Ascending aorta (tissue), 2 donors: ENCODE measurements at places on chromosomes 11 and 22. TPM values are rescaled to one million over a fixed set of nuclear protein-coding genes. Genes with fewer than 3 reads are reported as not detected.

The IL10RA gene
- 38.6 TPM for total RNA-seq

The OR51E1 gene
- total RNA-seq = 1.7 TPM

The BRSK2 gene
- 9.3 TPM for total RNA-seq

The RFPL2 gene
- not detected for total RNA-seq

The RASSF10 gene
- not detected for total RNA-seq

DNA sequence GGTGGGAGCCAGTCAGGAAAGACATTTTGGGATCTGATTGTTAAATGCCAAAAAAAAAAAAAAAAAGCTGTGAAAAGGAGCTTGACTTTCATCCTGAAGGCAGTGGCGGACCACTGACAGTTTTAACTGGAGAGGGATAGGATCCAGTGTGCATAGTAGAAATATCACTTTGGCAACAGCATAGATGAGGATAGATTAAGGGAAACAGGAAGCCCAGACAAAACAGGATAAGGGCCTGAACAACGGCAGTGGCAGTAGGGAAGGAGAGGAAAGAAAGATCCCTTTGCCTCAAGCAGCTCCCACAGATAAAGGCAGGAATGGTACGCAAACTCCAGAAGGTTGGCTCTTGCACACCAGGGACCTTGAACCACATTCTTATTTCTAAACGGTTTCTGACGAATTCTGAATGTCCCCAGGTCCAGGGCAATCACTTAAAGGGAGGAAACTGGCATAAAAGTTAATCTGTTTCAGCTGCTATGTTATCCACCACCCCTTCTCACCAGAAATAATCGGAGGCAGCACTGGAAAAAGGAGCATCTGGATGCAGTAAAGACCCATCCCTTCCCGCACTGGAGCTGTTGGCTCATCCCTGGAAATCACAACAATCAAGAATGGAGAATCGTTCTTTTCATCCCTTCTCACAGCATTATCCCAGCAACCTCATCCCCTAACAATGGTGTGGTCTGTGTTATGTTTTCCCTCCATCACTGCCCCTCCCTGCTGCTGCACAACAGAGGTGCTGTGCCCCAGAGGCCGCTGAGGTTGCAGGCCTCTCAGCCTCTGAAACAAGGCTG is 99.1 kb downstream of the GAB2 start:
- no peaks in the 10 kb centered on the region for H3K27me3 ChIP-seq
- H3K27ac ChIP-seq = peak overlapping the region; percentile 62
- H3K36me3 ChIP-seq = no peaks in the 10 kb centered on the region
- H3K4me1 ChIP-seq = peaks cover 31% of the 10 kb centered on the region

DNA sequence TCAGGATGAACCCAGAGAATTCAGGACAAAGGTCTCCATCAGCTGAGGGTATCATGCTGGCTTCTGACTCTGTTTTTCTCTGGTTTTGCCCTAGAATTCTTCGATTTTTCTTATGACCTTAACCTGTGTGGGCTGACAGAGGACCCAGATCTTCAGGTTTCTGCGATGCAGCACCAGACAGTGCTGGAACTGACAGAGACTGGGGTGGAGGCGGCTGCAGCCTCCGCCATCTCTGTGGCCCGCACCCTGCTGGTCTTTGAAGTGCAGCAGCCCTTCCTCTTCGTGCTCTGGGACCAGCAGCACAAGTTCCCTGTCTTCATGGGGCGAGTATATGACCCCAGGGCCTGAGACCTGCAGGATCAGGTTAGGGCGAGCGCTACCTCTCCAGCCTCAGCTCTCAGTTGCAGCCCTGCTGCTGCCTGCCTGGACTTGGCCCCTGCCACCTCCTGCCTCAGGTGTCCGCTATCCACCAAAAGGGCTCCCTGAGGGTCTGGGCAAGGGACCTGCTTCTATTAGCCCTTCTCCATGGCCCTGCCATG is 16.8 kb downstream of the SERPING1 start:
- H3K36me3 ChIP-seq = peaks cover 56% of the 10 kb centered on the region
- H3K4me1 ChIP-seq = no peaks in the 10 kb centered on the region
- no peaks in the 10 kb centered on the region for H3K27me3 ChIP-seq
- H3K27ac ChIP-seq = no peak overlapping the region
- H3K4me3 ChIP-seq = no peak overlapping the region
- no peak for DNase-seq

DNA sequence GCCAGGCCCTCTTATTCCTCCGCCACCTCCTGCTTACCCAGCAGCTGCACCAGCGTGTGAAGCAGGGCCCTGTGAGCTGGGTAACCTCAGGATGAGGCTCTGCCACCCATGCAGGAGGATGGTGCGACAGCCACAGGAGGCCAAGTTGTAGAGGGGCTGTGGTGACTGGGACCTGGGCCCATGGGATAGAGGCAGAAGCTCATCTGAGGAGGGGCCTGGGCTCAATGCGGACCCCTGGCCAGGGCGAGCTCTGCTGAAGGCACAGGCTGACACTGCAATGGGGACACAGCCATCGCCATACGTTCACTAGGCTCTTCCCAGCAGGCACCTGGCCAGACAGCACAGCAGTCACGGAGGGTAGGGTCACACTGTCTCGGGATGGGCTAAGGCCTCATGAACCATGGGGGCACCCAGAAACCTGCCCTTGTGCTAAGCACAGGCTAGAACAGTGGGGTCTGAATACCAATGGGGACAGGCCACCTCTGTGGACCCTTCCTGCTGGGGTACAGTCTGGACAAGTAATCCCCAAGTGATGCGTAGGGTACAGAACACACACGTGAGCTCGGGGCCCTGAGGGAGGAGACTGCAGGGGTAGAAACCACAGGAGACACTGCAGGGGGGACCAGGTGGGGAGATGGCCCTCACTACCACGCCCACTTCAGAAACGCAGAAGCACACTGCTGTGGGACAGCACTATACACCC is 35.3 kb downstream of the GNB1L start:
- no peaks in the 10 kb centered on the region for H3K27me3 ChIP-seq
- peak; percentile 25 for DNase-seq
- no peaks in the 10 kb centered on the region for H3K4me1 ChIP-seq
- no peak overlapping the region for H3K4me3 ChIP-seq
- H3K36me3 ChIP-seq = no peaks in the 10 kb centered on the region
- no peak overlapping the region for H3K27ac ChIP-seq

DNA sequence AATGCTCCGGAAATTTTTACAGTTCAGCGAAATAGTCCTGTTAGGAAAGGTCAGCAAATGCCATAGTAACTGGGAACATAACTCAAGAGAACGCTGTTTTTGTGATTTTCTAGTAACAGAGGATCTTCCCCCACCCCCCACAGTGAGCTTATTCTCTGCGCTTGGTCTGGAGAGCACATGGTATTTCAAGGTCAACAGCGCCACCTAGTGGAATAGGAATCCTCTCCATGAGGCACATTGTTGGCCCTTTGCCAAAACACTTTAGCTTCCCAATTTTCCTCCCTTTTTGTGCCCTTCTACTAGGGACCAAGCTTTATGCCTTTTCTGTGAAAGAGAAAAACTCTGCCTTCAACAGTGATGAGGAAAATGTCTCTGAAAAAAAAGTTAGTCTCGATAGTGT is 13.2 kb upstream of the OR4C12 start:
- no peaks in the 10 kb centered on the region for H3K36me3 ChIP-seq
- DNase-seq = no peak
- H3K4me3 ChIP-seq = no peak overlapping the region
- no peak overlapping the region for H3K27ac ChIP-seq
- H3K4me1 ChIP-seq = no peaks in the 10 kb centered on the region

- H3K27me3 ChIP-seq = no peaks in the 10 kb centered on the region
- H3K4me3 ChIP-seq = no peak overlapping the region
- no peaks in the 10 kb centered on the region for H3K4me1 ChIP-seq
- no peak for DNase-seq
- no peak overlapping the region for H3K27ac ChIP-seq
Measured at GRCh38 chr22:22138915-22139314, 105.7 kb upstream of the VPREB1 start.

GRCh38 chr11:69744435-69744834 is 30.7 kb downstream of the FGF4 start:
- no peak overlapping the region for H3K4me3 ChIP-seq
- H3K4me1 ChIP-seq = no peaks in the 10 kb centered on the region
- no peak overlapping the region for H3K27ac ChIP-seq
- no peaks in the 10 kb centered on the region for H3K27me3 ChIP-seq
- H3K36me3 ChIP-seq = no peaks in the 10 kb centered on the region
- DNase-seq = no peak

DNA sequence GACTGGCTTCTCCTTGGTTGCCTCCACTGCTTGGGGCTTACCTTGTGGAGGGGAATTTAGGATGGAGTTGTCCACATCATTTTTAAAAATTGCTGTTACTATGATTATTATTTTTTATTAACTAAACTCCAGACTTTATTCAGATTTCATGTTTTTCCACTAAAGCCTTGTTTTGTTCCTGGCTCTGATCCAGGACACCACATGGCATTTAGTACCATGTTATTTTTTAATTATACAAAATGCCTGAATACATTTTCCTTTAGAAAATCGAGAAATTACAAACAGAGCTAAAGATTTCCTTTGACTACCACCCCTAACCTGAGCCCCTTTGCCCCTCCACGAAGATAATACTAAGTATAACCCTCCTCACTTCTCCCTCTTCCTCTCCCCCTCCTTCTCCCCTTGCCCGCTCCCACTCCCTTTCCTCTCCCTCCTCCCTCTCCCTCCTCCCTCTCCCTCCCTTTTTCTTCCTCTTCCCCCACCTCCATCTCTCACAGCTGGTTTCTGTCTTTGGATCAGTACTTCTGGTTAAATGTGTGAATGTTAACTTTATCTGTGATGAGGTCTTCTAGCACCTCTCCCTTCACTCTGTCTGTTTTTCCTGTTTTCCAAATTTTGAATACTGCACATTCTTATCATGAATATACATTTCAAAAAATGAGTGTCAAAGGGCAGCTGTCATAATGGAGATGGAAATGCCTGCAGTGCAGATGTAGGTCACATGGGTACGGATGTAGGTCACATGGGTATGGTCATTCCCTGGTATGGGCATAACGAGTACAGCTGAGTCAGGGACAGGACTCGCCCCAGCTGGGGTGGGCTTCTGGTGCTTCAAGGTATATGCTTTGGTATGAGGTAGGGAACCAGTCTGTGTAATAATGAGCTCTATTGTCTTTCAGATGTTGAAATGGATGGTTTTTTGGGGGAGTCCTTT is 54.4 kb upstream of the OR4B1 start:
- DNase-seq = no peak
- H3K4me3 ChIP-seq = no peak overlapping the region
- H3K27me3 ChIP-seq = no peaks in the 10 kb centered on the region
- H3K36me3 ChIP-seq = peaks cover 3% of the 10 kb centered on the region

GRCh38 chr11:66914505-66914904 is 43.7 kb downstream of the PC start:
- no peaks in the 10 kb centered on the region for H3K36me3 ChIP-seq
- H3K4me1 ChIP-seq = no peaks in the 10 kb centered on the region
- no peak for DNase-seq
- H3K4me3 ChIP-seq = no peak overlapping the region

- H3K27me3 ChIP-seq = no peaks in the 10 kb centered on the region
- DNase-seq = no peak
- H3K36me3 ChIP-seq = no peaks in the 10 kb centered on the region
- no peak overlapping the region for H3K4me3 ChIP-seq
- H3K27ac ChIP-seq = no peak overlapping the region
Measured at GRCh38 chr11:31887180-31887579, 76.1 kb upstream of the PAX6 start.

DNA sequence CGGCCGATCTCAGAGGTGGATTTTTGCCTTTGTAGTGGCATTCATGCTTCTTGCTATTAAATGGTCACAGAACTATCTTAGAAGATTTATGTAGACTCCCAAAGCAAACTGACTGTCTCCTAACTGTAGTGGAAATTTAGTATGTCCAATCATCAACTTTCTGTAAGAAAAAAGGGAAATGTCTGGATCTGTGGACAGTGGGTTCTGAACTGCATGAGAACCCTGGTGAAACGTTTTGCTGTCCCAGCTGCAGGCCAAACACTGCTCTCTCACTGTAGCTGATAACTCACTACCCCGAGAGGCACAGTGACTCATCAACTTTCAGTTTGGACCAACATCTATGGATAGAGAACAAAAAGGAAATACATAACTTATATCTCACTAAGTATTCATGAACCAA is 387.1 kb downstream of the SOX6 start:
- no peaks in the 10 kb centered on the region for H3K27me3 ChIP-seq
- peak overlapping the region; percentile 15 for H3K4me3 ChIP-seq
- no peaks in the 10 kb centered on the region for H3K36me3 ChIP-seq
- no peaks in the 10 kb centered on the region for H3K4me1 ChIP-seq

- H3K4me3 ChIP-seq = no peak overlapping the region
- H3K27ac ChIP-seq = no peak overlapping the region
- no peaks in the 10 kb centered on the region for H3K36me3 ChIP-seq
- H3K27me3 ChIP-seq = no peaks in the 10 kb centered on the region
- no peak for DNase-seq
- no peaks in the 10 kb centered on the region for H3K4me1 ChIP-seq
Measured at GRCh38 chr11:106770489-106771085, 247.7 kb downstream of the GUCY1A2 start.

DNA sequence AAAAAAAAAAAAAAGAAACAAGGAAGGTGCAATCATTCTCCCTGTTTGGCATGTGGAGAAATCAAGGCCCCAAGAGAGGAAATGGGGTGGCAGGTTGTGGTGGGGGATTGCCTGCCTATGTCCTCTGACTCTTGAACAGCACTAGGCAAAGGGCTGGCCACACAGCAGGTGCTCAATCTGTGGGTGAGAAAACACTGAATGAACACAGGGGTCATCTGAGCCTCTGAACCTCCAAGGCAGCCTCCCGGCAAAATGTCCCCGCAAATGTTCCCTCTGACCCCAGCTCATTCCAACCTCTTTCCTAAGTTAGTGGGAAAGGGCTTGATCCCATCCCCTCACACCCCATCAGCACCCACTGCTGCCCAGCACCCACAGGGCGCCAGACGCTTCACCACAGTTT is 4.6 kb downstream of the PLA2G6 start:
- no peak overlapping the region for H3K4me3 ChIP-seq
- peaks cover 11% of the 10 kb centered on the region for H3K4me1 ChIP-seq
- H3K27me3 ChIP-seq = no peaks in the 10 kb centered on the region
- no peaks in the 10 kb centered on the region for H3K36me3 ChIP-seq
- no peak for DNase-seq

DNA sequence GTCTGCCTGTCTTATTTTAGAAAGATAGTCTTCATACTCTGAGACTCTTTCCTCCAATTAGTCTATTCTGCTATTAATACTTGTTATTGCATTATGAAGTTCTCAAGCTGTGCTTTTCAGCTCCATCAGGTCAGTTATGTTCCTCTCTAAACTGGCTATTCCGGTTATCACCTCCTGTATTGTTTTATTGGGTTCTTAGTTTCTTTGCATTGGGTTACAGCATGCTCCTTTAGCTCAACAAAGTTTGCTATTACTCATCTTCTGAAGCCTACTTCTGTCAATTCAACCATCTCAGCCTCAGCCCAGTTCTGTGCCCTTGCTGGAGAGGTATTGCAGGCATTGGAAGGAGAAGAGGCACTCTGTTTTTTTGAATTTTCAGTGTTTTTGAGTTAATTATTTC is 21.0 kb upstream of the OR5AK2 start:
- no peak overlapping the region for H3K27ac ChIP-seq
- no peaks in the 10 kb centered on the region for H3K4me1 ChIP-seq
- DNase-seq = no peak
- H3K4me3 ChIP-seq = no peak overlapping the region
- no peaks in the 10 kb centered on the region for H3K27me3 ChIP-seq

GRCh38 chr22:45999379-45999971 is 22.5 kb upstream of the WNT7B start:
- no peaks in the 10 kb centered on the region for H3K27me3 ChIP-seq
- H3K36me3 ChIP-seq = no peaks in the 10 kb centered on the region
- peaks cover 11% of the 10 kb centered on the region for H3K4me1 ChIP-seq
- no peak for DNase-seq
- no peak overlapping the region for H3K4me3 ChIP-seq
- no peak overlapping the region for H3K27ac ChIP-seq
